Renal pelvis (tissue), 12 donors: ENCODE measurements at places on chromosomes 11 and 22. TPM values are rescaled to one million over a fixed set of nuclear protein-coding genes. Genes with fewer than 3 reads are reported as not detected.

The BTG4 gene
- not detected for polyA plus RNA-seq

The OR8A1 gene
- polyA plus RNA-seq, result not detected

The OR51B4 gene
- 0.18 TPM for polyA plus RNA-seq

The BARX2 gene
- 0.56 TPM for polyA plus RNA-seq

The GTSE1 gene
- polyA plus RNA-seq, result 18.4 TPM

The TNNT3 gene
- 12.5 TPM for polyA plus RNA-seq

The TMEM121B gene
- 0.84 TPM for polyA plus RNA-seq

The PIM3 gene
- 17.5 TPM for polyA plus RNA-seq

The ENTHD1 gene
- polyA plus RNA-seq, result not detected

The ART5 gene
- 3.9 TPM for polyA plus RNA-seq

The E2F8 gene
- polyA plus RNA-seq, result 7.9 TPM

The TAF10 gene
- polyA plus RNA-seq, result 96.0 TPM

The USP2 gene
- polyA plus RNA-seq, result 9.0 TPM

The MS4A1 gene
- 0.48 TPM for polyA plus RNA-seq

The SCUBE2 gene
- 7.5 TPM for polyA plus RNA-seq

The ESAM gene
- 59.4 TPM for polyA plus RNA-seq

The CASP4 gene
- 18.5 TPM for polyA plus RNA-seq

The FIBIN gene
- polyA plus RNA-seq, result 16.4 TPM

The B3GAT1 gene
- 6.4 TPM for polyA plus RNA-seq

The KCNK7 gene
- polyA plus RNA-seq, result 0.21 TPM

The GSTT2B gene
- polyA plus RNA-seq, result 19.4 TPM

The C22orf31 gene
- 0.76 TPM for polyA plus RNA-seq

The SCGB1C1 gene
- 0.56 TPM for polyA plus RNA-seq

The CRYBB2 gene
- polyA plus RNA-seq, result 0.36 TPM

The ROBO4 gene
- 19.3 TPM for polyA plus RNA-seq

The LMO1 gene
- polyA plus RNA-seq, result 0.85 TPM

The OR8G1 gene
- not detected for polyA plus RNA-seq

The KREMEN1 gene
- polyA plus RNA-seq, result 21.5 TPM

The EED gene
- polyA plus RNA-seq, result 43.5 TPM

The CLDN5 gene
- polyA plus RNA-seq, result 37.5 TPM

The SLC22A12 gene
- polyA plus RNA-seq, result 5.7 TPM

The MS4A2 gene
- polyA plus RNA-seq, result 0.10 TPM

The PKNOX2 gene
- 11.3 TPM for polyA plus RNA-seq

The OR52I1 gene
- 0.12 TPM for polyA plus RNA-seq

The C11orf91 gene
- not detected for polyA plus RNA-seq

The KIRREL3 gene
- 1.8 TPM for polyA plus RNA-seq

The IFITM10 gene
- 0.19 TPM for polyA plus RNA-seq

The SOX10 gene
- polyA plus RNA-seq, result 2.3 TPM

The GNG3 gene
- polyA plus RNA-seq, result 2.1 TPM

The LYVE1 gene
- polyA plus RNA-seq, result 59.9 TPM

The CNIH2 gene
- polyA plus RNA-seq, result 4.3 TPM

The OR5P2 gene
- not detected for polyA plus RNA-seq

The HBB gene
- 107 TPM for polyA plus RNA-seq

The RAC2 gene
- 6.3 TPM for polyA plus RNA-seq

The LGALS12 gene
- 0.31 TPM for polyA plus RNA-seq

The SSTR3 gene
- polyA plus RNA-seq, result 1.1 TPM

The MMP13 gene
- 0.16 TPM for polyA plus RNA-seq

The CAVIN3 gene
- 16.1 TPM for polyA plus RNA-seq

The TST gene
- 74.2 TPM for polyA plus RNA-seq

The EFCAB6 gene
- polyA plus RNA-seq, result 4.3 TPM

The CCDC87 gene
- 0.31 TPM for polyA plus RNA-seq

The MMP11 gene
- polyA plus RNA-seq, result 21.9 TPM

The IRAG1 gene
- polyA plus RNA-seq, result 13.4 TPM

The DDIAS gene
- 7.1 TPM for polyA plus RNA-seq

The NRXN2 gene
- polyA plus RNA-seq, result 23.0 TPM

The SLC17A6 gene
- 0.06 TPM for polyA plus RNA-seq
